ENCODE measurements at places on chromosomes 1 and 21. TPM values are rescaled to one million over a fixed set of nuclear protein-coding genes. Genes with fewer than 3 reads are reported as not detected.
A peak's percentile ranks its signal among the peaks of the same experiment; 100 is the strongest.

Gene LRRC8B
- 5.5 TPM for total RNA-seq

Gene NHLH1
- not detected for total RNA-seq

Gene NBPF4
- total RNA-seq, result not detected

Gene FOXD2
- total RNA-seq, result not detected

Gene OLIG2
- total RNA-seq, result not detected

Gene RHOU
- total RNA-seq, result 12.2 TPM

DNA sequence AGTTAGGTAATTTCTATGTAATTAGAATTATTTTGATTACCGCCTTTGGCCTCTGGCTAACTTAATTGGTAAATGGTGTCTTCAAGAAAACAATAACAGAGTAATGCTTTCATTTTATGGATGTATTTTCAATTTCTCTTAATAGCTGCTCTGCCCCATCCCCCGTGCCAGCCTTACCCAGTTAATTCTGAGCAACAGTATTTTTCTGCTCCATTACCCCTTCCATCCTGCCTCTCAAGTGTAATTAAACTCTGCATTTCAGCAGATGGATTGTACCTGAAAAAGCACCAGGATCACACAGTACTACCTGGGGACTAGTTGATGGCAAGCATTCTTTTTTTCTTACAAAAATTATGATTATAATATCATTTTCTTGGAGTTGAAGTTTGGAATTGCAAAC, 104.2 kb downstream of the KIAA0319L start:
- no peaks in the 10 kb centered on the region for H3K4me1 ChIP-seq
- peaks cover 42% of the 10 kb centered on the region for H3K36me3 ChIP-seq
- no peak overlapping the region for H3K4me3 ChIP-seq
- no peak for DNase-seq
- H3K27ac ChIP-seq, result no peak overlapping the region

DNA sequence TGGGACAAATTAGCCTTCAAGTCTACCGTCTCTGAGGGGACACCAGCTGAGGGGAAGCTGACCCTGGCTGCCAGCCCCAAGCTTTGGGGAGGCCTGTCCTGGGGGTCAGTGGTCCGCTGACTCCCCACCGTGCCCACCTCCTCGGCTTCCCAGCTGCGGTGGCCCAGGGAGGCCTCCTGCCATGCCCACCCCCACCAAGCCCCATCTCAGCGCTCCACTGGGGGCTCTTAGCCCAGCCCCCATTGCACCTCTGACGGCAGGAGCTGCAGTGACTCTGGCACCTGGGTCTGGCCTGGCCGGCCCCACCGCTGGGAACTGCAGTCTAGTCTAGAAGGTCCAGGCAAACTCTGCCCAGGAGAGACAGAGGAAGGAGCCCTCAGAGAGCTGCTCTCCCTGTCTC, 30.2 kb upstream of the SIM2 start:
- H3K4me1 ChIP-seq, result no peaks in the 10 kb centered on the region
- no peak overlapping the region for H3K4me3 ChIP-seq
- no peaks in the 10 kb centered on the region for H3K36me3 ChIP-seq
- no peak overlapping the region for H3K27ac ChIP-seq

DNA sequence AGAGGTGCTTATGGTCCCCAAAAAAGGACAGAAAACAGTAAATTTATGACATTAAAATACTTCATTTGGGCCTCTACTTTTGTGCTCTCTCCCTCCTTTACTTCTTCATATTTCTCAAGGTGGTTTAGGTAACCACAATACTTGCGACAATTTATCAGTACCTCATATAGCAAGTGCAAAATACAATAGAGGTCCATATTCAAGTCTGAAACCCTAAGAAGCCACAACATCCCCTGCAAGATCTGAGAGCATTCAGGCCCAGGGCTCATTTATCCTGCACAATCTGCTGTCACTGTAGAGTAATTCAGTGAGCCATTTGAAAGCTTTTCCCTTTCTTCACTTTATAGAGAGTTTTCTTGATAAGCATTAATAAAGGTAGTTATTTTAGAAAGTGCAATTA, 24.2 kb upstream of the ATP6V1G3 start:
- no peaks in the 10 kb centered on the region for H3K36me3 ChIP-seq
- no peak overlapping the region for H3K27ac ChIP-seq
- H3K4me3 ChIP-seq, result no peak overlapping the region
- no peaks in the 10 kb centered on the region for H3K27me3 ChIP-seq

DNA sequence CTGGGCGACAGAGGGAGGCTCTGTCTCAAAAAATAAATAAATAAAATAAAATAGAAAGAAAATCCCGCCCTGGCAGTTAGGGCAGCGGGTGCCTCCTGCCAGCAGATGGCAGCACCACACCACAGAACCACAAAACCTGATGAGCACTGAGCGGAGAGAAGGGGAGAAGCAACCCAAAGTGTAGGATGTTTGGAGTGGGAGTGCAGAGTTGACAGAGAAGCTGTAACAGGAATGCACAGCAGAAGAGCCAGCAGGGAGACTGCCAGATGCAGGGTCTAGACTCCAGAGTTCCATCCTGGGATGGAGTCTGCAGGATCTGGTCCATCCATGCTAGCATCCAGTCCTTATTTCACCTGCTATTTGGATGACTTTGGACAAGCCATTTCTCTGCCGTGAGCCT, 29.7 kb upstream of the KIRREL1 start:
- no peak overlapping the region for H3K27ac ChIP-seq
- H3K36me3 ChIP-seq, result no peaks in the 10 kb centered on the region
- H3K4me3 ChIP-seq, result no peak overlapping the region
- H3K27me3 ChIP-seq, result no peaks in the 10 kb centered on the region

- no peaks in the 10 kb centered on the region for H3K27me3 ChIP-seq
- no peak overlapping the region for H3K27ac ChIP-seq
- no peaks in the 10 kb centered on the region for H3K36me3 ChIP-seq
- peaks cover 15% of the 10 kb centered on the region for H3K4me1 ChIP-seq
Measured at GRCh38 chr1:85467929-85468540, 3.1 kb upstream of the DDAH1 start.

- DNase-seq, result no peak
- H3K27me3 ChIP-seq, result no peaks in the 10 kb centered on the region
- H3K36me3 ChIP-seq, result no peaks in the 10 kb centered on the region
- no peak overlapping the region for H3K27ac ChIP-seq
Measured at GRCh38 chr1:162016631-162017030, 7.0 kb downstream of the OLFML2B start.

GRCh38 chr1:43511394-43511793, 19.3 kb upstream of the PTPRF start:
- no peak overlapping the region for H3K27ac ChIP-seq
- no peak for DNase-seq

DNA sequence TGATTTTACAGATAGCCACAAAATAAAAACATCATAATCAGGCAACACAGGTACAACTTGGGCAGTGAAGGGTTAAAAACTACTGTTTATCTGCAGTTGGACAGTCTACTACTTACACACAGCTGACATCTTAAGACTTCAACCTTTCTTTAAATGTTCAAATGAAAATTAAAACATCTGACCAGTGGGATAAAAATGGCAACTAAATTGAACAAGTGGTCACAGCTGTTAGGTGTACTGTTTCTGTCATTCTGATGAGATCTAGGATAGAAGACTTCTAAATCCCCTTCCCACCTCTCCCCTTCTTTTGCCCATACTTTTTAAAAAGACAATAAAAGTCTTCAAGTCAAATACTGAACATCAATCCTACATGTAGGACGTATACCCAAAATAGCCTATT, 56.2 kb downstream of the ENAH start:
- no peak overlapping the region for H3K27ac ChIP-seq
- DNase-seq, result no peak
- H3K4me1 ChIP-seq, result no peaks in the 10 kb centered on the region
- no peak overlapping the region for H3K4me3 ChIP-seq
- H3K27me3 ChIP-seq, result no peaks in the 10 kb centered on the region

DNA sequence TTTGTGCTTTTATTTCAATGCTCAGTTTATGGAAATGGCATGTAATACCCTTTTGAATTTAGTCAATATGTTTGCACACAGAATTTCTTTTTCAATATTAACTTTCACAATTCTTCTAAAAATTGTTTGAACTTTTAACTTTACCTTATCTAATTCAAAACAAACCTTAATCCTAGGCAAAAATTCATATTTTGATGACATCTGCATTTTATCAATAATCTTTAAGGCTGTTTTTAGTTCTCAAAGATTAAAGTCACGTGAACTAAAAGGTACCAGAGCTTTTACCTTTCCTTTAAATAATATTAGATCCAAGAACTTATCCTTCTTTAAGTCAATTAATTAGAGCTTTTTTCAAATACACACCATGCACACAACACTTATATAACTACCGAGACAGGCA, 218.9 kb upstream of the NCAM2 start:
- no peaks in the 10 kb centered on the region for H3K27me3 ChIP-seq
- no peak overlapping the region for H3K27ac ChIP-seq
- H3K36me3 ChIP-seq, result no peaks in the 10 kb centered on the region
- H3K4me3 ChIP-seq, result no peak overlapping the region
- H3K4me1 ChIP-seq, result no peaks in the 10 kb centered on the region

DNA sequence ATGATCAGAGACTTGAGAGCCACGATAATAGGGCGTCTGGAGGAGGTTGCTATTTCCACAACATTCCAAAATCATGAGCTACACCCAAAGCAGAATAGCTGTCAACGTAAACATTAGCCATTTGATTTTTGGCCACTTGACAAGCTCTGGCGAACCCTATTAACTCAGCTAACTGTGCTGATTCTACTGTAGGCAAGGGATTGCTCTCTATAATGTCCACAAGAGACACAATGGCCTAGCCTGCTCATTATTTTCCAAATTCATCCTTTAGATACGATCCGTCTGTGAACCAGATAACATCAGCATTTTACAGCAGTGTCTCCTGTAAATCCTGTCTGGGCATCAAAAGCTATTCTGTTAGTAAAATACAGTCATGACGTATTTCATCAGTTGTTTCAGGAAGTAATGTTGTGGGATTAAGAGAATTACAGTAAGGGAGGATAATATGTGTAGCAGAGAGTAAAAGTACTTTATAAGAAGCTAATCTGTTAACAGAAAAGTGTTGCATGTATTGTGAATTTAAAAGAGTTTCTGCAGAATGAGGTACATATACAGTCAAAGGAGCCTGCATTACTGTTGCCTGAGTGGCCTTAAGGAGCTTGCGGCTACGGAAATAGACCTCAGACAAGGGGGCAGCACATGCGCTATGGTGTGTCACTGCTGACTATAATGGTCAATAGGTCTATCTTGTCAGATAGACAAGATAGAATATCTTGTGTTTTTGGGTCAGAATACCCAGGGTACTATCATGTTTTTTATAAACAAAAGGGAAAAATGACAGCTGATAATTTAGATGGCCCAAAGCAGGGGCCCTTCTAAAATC, 44.9 kb upstream of the TINAGL1 start:
- H3K27ac ChIP-seq, result no peak overlapping the region
- H3K4me1 ChIP-seq, result no peaks in the 10 kb centered on the region
- no peaks in the 10 kb centered on the region for H3K36me3 ChIP-seq
- no peak overlapping the region for H3K4me3 ChIP-seq

- no peak overlapping the region for H3K4me3 ChIP-seq
- H3K27ac ChIP-seq, result no peak overlapping the region
- no peaks in the 10 kb centered on the region for H3K4me1 ChIP-seq
- no peaks in the 10 kb centered on the region for H3K36me3 ChIP-seq
- DNase-seq, result no peak
- peaks cover 3% of the 10 kb centered on the region for H3K27me3 ChIP-seq
Measured at GRCh38 chr1:218171302-218171893, 113.7 kb upstream of the RRP15 start.

GRCh38 chr1:70090141-70090540, 115.2 kb downstream of the LRRC40 start:
- no peaks in the 10 kb centered on the region for H3K27me3 ChIP-seq
- H3K4me3 ChIP-seq, result no peak overlapping the region
- H3K4me1 ChIP-seq, result no peaks in the 10 kb centered on the region
- DNase-seq, result no peak
- no peak overlapping the region for H3K27ac ChIP-seq
- no peaks in the 10 kb centered on the region for H3K36me3 ChIP-seq

DNA sequence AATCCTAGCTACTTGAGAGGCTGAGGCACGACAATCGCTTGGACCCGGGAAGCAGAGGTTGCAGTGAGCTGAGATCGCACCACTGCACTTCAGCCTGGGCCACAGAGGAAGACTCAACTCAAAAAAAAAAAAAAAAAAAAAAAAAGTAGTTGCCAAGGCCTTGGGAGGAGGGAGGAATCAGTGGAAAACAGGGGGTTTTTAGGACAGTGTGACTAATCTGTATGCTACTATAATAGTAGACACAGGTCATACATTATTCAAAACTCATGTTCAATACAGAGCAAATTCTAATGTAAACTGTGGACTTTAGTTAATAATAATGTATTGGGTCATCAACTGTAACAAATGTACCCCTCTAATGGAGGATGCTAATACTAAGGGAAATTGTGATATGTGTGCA, 51.7 kb upstream of the CTPS1 start:
- no peaks in the 10 kb centered on the region for H3K27me3 ChIP-seq
- DNase-seq, result no peak
- H3K4me3 ChIP-seq, result no peak overlapping the region
- no peaks in the 10 kb centered on the region for H3K4me1 ChIP-seq
- no peaks in the 10 kb centered on the region for H3K36me3 ChIP-seq

DNA sequence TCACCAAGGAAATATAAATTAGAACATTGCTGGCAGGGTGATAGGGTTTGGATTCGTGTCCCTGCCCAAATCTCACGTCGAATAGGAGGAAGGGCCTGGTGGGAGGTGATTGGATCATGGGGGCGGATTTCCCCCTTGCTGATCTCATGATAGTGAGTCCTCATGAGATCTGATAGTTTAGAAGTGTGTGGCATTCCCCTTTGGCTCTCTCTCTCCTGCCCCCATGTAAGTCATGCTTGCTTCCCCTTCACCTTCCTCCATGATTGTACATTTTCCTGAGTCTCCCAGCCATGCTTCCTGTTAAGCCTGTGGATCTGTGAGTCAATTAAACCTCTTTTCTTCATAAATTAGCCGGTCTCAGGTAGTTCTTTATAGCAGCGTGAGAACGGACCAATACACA, 60.6 kb downstream of the VPS26C start:
- H3K27me3 ChIP-seq, result no peaks in the 10 kb centered on the region
- no peak overlapping the region for H3K4me3 ChIP-seq
- peak overlapping the region; percentile 93 for H3K27ac ChIP-seq

- no peak for DNase-seq
- H3K27ac ChIP-seq, result peak overlapping the region; percentile 68
- no peaks in the 10 kb centered on the region for H3K36me3 ChIP-seq
- H3K4me1 ChIP-seq, result no peaks in the 10 kb centered on the region
- H3K27me3 ChIP-seq, result no peaks in the 10 kb centered on the region
Measured at GRCh38 chr1:223738465-223739365, 26.4 kb downstream of the CAPN2 start.

GRCh38 chr1:27395441-27396195, 3.2 kb downstream of the GPR3 start:
- no peak overlapping the region for H3K4me3 ChIP-seq
- DNase-seq, result peak; percentile 86
- H3K4me1 ChIP-seq, result peaks cover 56% of the 10 kb centered on the region
- peak overlapping the region; percentile 34 for H3K27ac ChIP-seq
- no peaks in the 10 kb centered on the region for H3K27me3 ChIP-seq

- H3K4me1 ChIP-seq, result no peaks in the 10 kb centered on the region
- DNase-seq, result no peak
- H3K4me3 ChIP-seq, result no peak overlapping the region
- peaks cover 6% of the 10 kb centered on the region for H3K27me3 ChIP-seq
- H3K36me3 ChIP-seq, result no peaks in the 10 kb centered on the region
- H3K27ac ChIP-seq, result no peak overlapping the region
Measured at GRCh38 chr1:31243501-31244286, 4.0 kb upstream of the NKAIN1 start.

- no peak overlapping the region for H3K4me3 ChIP-seq
- H3K36me3 ChIP-seq, result no peaks in the 10 kb centered on the region
- no peak overlapping the region for H3K27ac ChIP-seq
- H3K4me1 ChIP-seq, result no peaks in the 10 kb centered on the region
Measured at GRCh38 chr21:30164796-30165195, 1.8 kb downstream of the CLDN17 start.

GRCh38 chr1:172497230-172497629, 35.7 kb upstream of the SUCO start:
- peaks cover 5% of the 10 kb centered on the region for H3K4me1 ChIP-seq
- H3K27me3 ChIP-seq, result no peaks in the 10 kb centered on the region
- H3K4me3 ChIP-seq, result no peak overlapping the region
- H3K27ac ChIP-seq, result no peak overlapping the region
- no peaks in the 10 kb centered on the region for H3K36me3 ChIP-seq
- no peak for DNase-seq

Measured in right atrium auricular region (tissue), 2 donors.